ENCODE measurements at places on chromosomes 4 and X.

- no peaks in the 10 kb centered on the region for H3K36me3 ChIP-seq
- no peaks in the 10 kb centered on the region for H3K4me1 ChIP-seq
- DNase-seq: no peak
- H3K4me3 ChIP-seq: no peak overlapping the region
These were observed 407.1 kb downstream of the IL15 start for GRCh38 chr4:142043509-142043908.

- H3K4me3 ChIP-seq: no peak overlapping the region
- peaks cover 24% of the 10 kb centered on the region for H3K4me1 ChIP-seq
- DNase-seq: no peak
- H3K36me3 ChIP-seq: no peaks in the 10 kb centered on the region
- H3K27me3 ChIP-seq: no peaks in the 10 kb centered on the region
- H3K27ac ChIP-seq: no peak overlapping the region
These were observed 73.6 kb upstream of the DHX15 start for GRCh38 chr4:24657768-24658617.

DNA sequence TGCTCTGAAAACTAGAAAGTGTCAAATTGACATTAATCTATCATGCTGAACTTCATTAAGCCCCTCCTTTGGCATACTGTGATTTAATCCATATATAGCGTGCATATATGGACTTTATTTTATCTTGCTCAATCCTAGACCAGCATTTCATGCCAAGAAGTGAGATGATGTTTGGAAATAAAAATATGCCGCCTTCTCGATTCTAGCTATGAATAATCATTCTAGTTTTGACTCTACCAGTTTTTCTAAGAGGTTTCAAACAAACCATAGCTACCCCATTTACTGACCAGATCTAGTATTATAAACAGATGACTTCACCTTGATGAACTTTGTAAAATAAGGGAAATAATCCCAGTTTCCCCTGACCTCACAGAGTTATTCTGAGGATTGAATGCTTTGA is 95.0 kb downstream of the ARX start:
- H3K27me3 ChIP-seq: no peaks in the 10 kb centered on the region
- H3K4me3 ChIP-seq: no peak overlapping the region
- no peak for DNase-seq
- no peak overlapping the region for H3K27ac ChIP-seq

- DNase-seq: no peak
- no peaks in the 10 kb centered on the region for H3K36me3 ChIP-seq
- H3K4me3 ChIP-seq: no peak overlapping the region
- H3K4me1 ChIP-seq: no peaks in the 10 kb centered on the region
These were observed 9.3 kb upstream of the NAT8L start for GRCh38 chr4:2049811-2050210.

DNA sequence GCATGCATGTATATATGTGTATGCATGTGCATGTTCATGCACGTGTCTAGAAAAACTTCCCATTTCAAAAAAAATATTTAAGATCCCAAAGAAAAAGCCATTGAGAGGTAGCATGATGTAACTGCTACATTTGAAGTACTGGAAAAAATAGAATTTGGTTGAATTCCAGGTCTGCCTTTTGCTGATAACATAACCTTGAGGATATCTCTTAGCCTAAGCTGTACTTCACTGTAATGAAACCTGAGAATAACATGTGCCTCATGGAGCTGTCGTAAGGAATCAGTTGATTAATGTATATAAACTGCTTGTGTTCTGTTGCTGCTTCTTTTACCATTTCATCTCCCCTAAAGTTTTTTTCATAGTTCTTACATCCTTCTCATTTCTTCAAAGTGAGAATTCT is 351.8 kb downstream of the GRIA2 start:
- H3K4me1 ChIP-seq: no peaks in the 10 kb centered on the region
- H3K36me3 ChIP-seq: no peaks in the 10 kb centered on the region
- H3K27ac ChIP-seq: no peak overlapping the region

- no peaks in the 10 kb centered on the region for H3K27me3 ChIP-seq
- DNase-seq: no peak
- H3K4me3 ChIP-seq: no peak overlapping the region
These were observed 16.9 kb downstream of the CYBB start for GRCh38 chrX:37796805-37797204.

DNA sequence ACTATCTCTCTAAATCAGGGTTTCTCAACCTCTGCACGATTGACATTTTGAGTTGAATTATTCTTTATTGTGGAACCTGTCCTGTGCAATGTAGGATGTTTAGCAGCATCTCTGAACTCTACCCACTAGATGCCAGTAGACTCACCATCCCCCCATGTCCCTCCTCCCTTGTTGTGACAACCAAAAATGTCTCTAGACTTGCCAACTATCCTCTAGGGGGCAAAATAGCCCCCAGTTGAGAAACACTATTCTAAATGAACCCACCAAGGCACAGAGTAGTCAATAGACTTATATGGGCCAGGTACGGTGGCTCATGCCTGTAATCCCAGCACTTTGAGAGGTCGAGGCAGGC is 49.1 kb upstream of the GAB1 start:
- no peaks in the 10 kb centered on the region for H3K4me1 ChIP-seq
- no peak overlapping the region for H3K27ac ChIP-seq
- no peak overlapping the region for H3K4me3 ChIP-seq
- no peaks in the 10 kb centered on the region for H3K36me3 ChIP-seq
- H3K27me3 ChIP-seq: no peaks in the 10 kb centered on the region

DNA sequence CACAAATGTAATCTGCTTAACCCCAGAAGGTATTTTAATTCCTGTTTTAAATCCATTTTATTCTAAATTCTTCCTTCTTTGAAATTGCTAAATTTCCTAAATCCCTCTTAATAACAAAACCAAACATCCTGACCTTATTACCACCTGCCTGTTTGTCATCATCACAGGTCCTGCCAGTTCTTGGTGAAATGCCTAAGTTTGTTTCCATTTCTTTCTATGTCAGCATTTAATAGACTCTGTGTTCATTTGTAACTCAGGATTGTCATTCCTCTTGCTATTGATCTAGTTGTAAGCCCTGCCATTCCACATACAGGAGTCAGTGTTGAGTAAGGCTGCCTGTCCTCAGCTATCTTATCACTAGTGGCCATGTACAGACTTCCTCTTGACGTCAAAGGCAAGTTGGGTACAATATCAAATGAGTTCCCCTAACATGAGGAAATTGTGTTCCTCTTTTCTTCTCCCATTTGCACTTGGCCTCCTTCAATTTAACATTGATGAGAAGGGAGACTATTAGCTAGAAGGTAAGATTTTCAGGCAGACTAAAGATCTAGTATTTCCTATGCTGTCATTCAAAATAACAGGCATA is 440.1 kb downstream of the AFF2 start:
- H3K27me3 ChIP-seq: no peaks in the 10 kb centered on the region
- no peaks in the 10 kb centered on the region for H3K4me1 ChIP-seq
- no peak for DNase-seq
- no peak overlapping the region for H3K27ac ChIP-seq

GRCh38 chrX:72554448-72555140 is 18.0 kb downstream of the HDAC8 start:
- H3K4me3 ChIP-seq: peak overlapping the region; percentile 81
- peak overlapping the region; percentile 68 for H3K27ac ChIP-seq
- H3K4me1 ChIP-seq: no peaks in the 10 kb centered on the region
- peak; percentile 80 for DNase-seq
- H3K36me3 ChIP-seq: peaks cover 19% of the 10 kb centered on the region

GRCh38 chr4:7043284-7044136 is at the start of gene TADA2B:
TADA2B (plus strand) TSS chr4:7043372; CDS start chr4:7043580, 208 bp downstream.
- peaks cover 3% of the 10 kb centered on the region for H3K4me1 ChIP-seq
- peaks cover 12% of the 10 kb centered on the region for H3K27me3 ChIP-seq
- H3K27ac ChIP-seq: no peak within 1 kb of the TSS
- DNase-seq: no peak

GRCh38 chr4:82797405-82798111 is 1.0 kb downstream of the SCD5 start:
- no peaks in the 10 kb centered on the region for H3K36me3 ChIP-seq
- peak overlapping the region; percentile 70 for H3K4me3 ChIP-seq
- no peak overlapping the region for H3K27ac ChIP-seq
- peaks cover 73% of the 10 kb centered on the region for H3K27me3 ChIP-seq
- DNase-seq: peak; percentile 59
- H3K4me1 ChIP-seq: peaks cover 2% of the 10 kb centered on the region

DNA sequence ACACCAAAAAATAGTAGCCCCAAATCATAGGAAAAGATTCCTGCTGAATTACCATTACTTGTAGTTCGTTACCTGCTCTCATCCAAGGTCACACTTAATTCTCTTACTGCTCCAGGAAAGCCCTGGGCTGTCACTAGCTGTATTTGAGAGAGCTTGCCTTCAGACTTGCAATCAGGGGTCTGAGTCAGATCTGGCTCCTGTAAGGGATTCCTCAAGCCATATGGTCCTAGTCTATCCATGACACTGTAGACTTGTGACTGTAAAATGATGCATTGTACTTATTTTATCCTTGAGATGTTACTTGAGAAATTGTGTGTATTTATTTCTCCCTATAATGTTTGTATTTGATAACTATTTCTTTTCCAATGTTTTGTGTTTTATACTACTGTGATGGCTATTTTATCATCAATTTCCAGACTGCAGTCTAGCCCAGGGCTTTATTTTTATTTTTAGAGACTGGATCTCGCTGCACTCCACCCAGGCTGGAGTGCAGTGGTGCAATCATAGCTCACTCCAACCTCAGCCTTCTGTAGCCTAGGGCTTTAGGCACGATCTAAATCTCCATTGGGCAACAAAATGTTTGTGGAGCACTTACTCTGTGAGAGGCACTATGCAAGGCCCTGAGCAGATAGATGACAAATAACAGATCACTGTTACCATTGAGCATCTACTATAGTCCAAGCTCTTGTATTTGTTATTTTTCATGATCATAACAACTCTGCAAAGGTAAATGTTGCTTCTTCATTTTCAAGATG is 24.2 kb downstream of the ERVMER34-1 start:
- no peak overlapping the region for H3K27ac ChIP-seq
- no peaks in the 10 kb centered on the region for H3K4me1 ChIP-seq
- DNase-seq: no peak
- no peak overlapping the region for H3K4me3 ChIP-seq
- no peaks in the 10 kb centered on the region for H3K36me3 ChIP-seq

DNA sequence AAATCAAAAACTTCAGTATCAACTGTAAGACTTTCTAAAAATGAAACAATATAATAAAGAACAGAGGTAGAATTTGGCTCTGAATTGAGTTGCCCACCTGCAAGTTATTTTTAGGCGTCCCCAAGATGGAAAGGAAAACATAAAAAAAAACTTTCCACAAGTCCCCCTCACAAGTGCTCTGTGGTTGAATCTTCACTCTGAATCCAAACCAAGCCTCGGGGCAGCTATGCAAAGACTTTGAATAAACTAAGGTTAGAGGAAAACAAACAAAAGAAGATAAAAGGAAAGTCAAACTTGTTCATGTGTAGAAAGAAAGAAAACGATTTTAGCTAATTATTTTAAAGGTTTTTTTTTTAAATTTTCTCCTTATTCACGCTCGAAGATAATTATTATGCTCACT is 372.4 kb upstream of the SLIT2 start:
- no peaks in the 10 kb centered on the region for H3K36me3 ChIP-seq
- H3K4me3 ChIP-seq: no peak overlapping the region
- no peak overlapping the region for H3K27ac ChIP-seq

- no peak for DNase-seq
- H3K36me3 ChIP-seq: no peaks in the 10 kb centered on the region
- no peak overlapping the region for H3K27ac ChIP-seq
- H3K27me3 ChIP-seq: no peaks in the 10 kb centered on the region
- H3K4me3 ChIP-seq: no peak overlapping the region
- H3K4me1 ChIP-seq: no peaks in the 10 kb centered on the region
These were observed 241.8 kb downstream of the GALNTL6 start for GRCh38 chr4:172055046-172055445.

DNA sequence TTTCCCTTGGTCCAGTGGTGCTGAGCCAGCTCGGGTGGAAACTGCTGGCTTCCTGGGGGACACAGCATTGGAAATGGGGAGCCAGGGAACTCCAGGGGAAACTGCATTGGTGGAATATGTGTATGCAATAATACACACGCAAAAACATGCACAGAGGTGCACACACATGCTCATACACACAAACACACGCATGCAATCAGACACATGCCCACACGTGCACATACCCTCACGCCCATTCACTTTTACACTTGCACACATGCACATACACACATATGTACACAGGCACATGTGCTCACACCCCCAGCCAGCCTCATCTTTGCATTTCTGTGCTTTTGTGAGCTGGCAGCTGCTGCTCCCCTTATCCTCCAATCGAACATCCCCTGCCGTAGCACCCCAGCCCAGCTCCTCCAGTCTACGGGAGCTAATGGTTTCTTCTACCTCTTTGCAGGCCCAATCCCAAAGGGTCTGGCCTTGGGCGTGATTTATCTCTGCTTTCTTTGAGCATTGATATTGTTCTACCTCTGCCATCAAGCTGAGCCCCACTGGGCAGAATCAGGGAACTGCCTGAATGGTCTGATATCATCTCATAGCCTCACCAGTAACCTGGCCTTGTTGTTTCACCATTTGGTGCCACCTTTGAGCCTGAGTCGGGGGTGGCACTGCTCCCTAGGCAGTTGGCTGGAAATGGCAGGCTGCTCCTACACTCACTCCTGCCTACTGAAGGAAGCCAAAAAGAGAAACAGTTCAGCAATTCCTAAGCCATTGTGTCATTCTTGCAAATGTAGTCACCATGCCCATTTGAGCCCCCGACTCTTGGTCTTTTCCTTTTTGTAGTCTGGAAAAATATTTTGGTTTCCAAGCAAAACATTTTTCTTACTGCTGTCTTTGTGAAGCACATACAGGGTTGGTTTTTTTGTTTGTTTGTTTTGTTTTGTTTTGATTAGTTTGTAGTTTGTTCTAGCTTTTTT is 104.4 kb upstream of the MAMLD1 start:
- DNase-seq: no peak
- no peak overlapping the region for H3K4me3 ChIP-seq
- peaks cover 2% of the 10 kb centered on the region for H3K36me3 ChIP-seq
- H3K27ac ChIP-seq: no peak overlapping the region
- H3K27me3 ChIP-seq: no peaks in the 10 kb centered on the region

DNA sequence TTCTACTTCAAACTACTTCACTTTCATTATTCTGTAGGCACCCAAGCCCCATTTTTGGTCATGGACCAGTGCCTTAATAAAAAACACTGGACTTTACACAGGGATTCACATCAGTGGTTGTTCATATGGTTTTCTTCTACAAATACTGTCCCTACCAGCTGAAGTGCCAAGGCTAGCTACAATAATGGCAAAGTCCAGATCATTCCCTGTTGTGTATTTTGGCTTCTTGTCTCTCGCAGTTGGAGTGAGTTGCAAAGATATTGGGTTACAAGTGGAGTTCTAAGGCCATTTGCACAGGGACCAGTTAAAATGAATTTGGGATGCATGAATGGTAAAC is 16.7 kb upstream of the ANKRD17 start:
- no peak overlapping the region for H3K27ac ChIP-seq
- H3K4me3 ChIP-seq: no peak overlapping the region
- no peak for DNase-seq
- H3K36me3 ChIP-seq: peaks cover 16% of the 10 kb centered on the region
- no peaks in the 10 kb centered on the region for H3K27me3 ChIP-seq
- no peaks in the 10 kb centered on the region for H3K4me1 ChIP-seq

All from H9 (cell line).